Stimulated activated CD4-positive, alpha-beta T cell treated with anti-CD3 and anti-CD28 coated beads, Interleukin-15, amount 100 ng/mL, for 1 hour (primary cell): ENCODE measurements at places on chromosomes 2 and 18.

DNA sequence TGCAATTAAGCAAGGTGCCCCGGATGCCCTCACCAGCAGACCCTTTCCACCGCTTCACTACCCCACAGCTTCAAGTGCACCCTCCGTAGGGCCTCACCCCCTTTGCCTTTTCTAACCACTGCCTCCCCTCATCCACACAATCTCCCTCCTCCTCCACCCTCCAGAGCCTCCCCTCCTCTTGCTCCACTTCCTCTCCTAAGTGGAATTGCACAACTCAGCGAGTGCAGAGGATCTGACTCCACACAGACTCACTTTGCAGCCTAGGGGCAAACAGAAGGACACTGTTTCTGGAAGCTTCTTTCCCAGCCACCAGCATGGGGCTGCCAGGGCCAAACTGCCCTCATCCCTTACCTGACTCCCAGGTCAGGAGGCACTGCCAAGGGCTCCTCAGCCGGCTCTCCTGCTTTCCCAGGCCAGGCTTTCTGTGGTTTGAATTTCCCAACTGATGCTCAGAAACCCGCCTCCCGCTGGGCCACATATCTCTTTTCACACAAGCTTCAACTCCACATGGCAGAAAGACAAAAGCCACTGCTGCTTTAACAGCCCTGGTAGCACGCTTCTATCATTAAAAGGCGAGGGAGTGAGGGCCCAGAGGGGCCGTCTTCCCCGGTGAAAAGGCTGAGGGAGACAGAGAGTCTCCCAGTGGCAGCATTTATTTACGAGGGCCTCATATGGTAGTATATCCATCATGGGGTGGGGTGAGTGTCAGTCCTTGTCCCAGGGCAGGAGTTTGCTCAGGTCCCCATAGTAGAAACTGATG is 74.7 kb upstream of the MGAT4A start:
- no peak for DNase-seq

GRCh38 chr2:176001281-176001915 is 669 bp downstream of the LNPK start:
- peak; percentile 33 for DNase-seq

DNA sequence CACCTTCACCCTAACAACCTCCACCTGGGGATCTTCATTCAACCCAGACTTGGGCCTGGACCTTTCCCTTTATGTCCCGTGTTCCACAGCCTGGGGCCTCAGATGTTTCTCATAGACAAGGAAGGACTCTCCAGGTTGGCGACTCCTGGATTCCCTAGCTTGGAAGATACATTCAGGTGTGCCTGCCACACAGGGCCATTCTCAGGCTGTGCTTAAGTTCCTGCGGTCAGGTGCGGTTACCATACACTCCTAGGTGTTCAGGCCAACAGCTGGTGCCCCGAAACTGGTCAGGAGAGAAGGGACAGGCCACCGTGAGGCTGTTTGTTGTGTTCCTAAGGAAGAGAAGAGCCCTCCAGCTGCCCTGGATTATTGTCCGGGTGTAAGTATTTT is 15.6 kb downstream of the SLC4A3 start:
- DNase-seq, result no peak

DNA sequence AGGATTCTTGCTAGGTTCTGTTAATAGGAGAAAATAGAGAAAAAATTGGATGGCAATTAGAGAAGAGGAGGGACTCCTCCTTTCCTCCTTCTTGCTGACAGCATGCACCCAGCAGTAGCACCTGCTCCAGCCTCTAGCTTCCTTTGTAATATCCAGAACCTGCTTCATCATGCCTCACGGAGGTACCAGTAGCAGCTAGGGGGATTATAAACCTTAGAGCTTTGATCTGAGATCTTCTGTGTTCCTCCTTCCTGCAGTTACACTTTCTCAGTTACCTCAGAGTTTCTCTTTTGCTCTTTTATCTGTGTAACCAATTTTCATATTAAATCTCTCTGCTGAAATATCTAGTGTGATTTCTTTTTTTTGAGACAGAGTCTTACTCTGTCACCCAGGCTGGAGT is 16.6 kb downstream of the DPP4 start:
- DNase-seq, result no peak

DNA sequence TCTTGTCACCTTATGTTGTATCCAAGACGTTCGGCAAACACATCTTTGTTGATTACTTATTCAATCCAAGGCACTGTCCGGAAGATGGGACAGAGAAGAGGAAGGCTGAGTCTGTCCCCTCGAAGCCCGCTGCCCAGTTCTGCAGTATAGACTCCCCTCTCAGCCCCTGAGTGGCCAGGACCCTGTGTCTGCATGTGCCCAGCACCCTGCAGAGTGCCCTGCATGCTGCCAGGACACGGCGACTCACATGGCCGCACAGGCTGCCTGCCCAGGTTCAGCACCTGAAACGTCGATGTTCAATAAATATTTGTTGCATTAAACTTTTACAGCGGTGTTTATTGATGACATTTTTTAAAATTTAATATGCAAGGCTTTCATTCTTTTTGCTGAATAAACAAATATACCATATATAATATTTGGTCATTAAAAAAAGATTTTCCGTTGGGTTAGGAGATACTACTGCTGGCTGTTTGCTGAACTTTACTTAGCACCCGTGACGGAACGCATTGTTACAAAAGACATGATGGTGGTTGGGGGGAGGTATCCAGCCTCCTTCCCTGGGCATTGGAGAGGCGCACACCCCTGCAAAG is 146.5 kb downstream of the PTGR3 start:
- DNase-seq, result no peak

- no peak for DNase-seq
Measured at GRCh38 chr2:221657806-221658205, 85.7 kb upstream of the EPHA4 start.
